ENCODE measurements at places on chromosomes 12 and 14.

DNA sequence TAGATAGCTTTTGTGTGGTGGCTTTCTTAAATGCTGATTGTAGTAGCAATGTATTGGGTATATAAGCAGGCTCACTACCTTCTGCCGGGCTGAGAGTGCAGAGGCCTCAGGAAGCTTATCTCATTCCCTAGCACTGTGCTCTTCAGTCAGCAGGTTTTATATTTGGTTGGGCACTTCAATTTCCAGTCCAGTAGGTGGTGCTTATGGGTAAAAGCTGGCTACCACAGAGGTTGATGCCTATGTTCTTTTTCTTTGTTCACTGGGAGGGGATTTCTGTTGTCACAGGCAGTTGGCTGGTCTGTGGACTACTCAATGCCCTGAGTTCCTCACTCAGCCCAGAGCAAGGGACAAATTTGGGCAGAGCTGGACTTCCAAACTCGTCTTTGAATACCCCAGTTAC is 43.0 kb upstream of the GLIPR1 start:
- DNase-seq = no peak

DNA sequence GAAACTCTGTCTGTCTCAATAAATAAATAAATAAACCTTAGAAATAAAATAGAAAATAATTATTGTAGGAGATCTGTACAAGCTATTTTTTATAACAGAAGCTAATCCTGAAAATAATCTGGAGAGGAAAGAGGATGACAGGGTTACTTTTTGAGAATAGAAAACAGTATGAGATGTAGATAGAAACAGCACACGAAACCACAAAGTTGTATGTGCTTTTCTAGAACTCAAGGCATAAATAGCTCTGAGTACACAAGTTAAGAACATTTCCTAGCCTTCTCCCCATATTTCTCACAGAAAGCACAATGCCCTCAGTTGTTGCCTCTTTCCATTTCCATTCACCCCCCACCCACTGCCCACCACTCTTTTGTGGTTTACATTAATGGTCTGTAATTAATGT is 35.7 kb downstream of the SLC38A4 start:
- DNase-seq = no peak

GRCh38 chr14:61636291-61636690 is 59.0 kb upstream of the HIF1A start:
- DNase-seq = no peak

DNA sequence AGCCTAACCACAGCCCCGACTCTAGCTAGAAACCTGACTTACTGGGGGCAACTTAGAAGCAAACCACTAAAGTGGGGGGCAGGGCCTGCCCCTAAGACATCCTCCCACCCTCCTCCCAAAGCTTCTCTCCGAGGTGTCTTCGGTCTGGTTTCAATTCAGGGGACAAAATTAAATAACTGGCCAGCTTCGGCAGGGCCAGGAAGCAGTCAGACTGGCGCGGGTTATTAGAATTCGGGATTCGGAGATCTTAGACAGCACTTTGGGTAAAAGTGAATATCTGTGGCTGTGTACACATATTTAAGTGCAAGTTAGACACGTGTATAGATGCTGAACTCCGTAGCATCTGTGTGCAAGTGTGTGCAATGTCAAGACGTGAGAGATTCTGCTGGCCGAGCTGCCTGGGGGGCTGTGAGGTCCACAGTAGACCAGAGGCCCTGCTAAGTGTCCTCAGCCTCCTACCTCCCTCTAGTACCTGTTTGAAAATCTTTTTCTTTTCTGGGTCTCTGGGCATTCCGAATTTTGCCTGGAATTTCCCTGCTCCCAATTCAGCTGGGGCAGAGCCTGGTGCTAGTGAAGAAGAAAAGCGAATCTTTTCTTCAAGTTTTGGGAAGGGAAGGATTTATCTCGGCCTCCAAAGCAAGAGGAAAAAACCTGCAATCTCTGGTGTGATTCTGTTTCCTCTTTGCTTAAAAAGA is 4.0 kb upstream of the HOXC10 start:
- DNase-seq = no peak

- DNase-seq = no peak
These were observed 3.4 kb downstream of the KLRB1 start for GRCh38 chr12:9604287-9604686.

- no peak for DNase-seq
These were observed 56.0 kb upstream of the ACSS3 start for GRCh38 chr12:81021834-81022233.

DNA sequence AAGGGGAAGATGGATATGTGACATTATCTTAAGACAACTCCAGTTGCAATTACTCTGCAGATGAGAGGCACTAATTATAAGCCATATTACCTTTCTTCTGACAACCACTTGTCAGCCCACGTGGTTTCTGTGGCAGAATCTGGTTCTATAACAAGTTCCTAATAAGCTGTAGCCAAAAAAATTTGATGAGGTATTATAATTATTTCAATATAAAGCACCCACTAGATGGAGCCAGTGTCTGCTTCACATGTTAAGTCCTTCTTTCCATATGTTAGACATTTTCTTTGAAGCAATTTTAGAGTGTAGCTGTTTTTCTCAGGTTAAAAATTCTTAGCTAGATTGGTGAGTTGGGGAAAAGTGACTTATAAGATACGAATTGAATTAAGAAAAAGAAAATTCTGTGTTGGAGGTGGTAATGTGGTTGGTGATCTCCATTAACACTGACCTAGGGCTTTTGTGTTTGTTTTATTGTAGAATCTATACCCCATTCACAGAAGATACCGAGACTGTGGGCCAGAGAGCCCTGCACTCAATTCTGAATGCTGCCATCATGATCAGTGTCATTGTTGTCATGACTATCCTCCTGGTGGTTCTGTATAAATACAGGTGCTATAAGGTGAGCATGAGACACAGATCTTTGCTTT is 36.9 kb downstream of the PSEN1 start:
- DNase-seq = peak; percentile 60

GRCh38 chr12:19008102-19008501 is 121.4 kb upstream of the PLEKHA5 start:
- DNase-seq = no peak

- no peak for DNase-seq
These were observed 54.9 kb upstream of the TMX1 start for GRCh38 chr14:51185180-51185579.

- no peak for DNase-seq
These were observed 129.7 kb upstream of the FUT8 start for GRCh38 chr14:65282896-65283253.

DNA sequence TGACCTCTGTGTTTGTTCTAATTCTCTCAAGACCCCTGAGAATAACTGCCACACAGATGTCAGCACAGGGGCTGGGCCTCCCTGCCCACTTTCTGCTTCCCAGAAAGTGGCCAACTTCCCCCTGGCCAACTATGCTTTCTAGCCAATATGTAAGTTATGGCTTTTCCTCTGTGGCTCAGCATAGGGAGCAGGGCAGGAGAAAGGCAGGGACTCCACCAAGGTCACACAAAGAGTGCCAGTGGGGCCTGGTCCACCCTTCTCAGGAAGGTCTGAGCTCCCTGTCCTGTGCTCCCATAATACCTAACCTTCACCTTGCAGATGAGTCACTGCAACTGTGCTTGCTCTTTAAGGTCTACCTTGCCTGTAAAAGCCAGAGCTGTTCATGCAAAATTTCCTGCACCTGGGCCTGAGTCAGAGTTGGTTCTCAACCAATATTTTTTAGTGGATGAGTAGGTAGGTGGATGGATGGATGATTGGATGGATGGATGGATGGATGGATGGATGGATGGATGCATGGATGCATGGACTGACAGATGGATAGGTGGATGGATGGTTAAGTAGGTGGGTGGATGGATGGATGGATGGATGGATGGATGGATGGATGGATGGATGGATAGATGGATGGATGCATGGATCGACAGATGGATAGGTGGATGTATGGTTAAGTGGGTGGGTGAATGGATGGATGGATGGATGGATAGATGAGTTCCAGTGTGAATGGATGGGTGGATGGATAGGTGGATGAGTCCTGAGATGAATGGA is 64.2 kb downstream of the DIO3 start:
- DNase-seq = no peak

DNA sequence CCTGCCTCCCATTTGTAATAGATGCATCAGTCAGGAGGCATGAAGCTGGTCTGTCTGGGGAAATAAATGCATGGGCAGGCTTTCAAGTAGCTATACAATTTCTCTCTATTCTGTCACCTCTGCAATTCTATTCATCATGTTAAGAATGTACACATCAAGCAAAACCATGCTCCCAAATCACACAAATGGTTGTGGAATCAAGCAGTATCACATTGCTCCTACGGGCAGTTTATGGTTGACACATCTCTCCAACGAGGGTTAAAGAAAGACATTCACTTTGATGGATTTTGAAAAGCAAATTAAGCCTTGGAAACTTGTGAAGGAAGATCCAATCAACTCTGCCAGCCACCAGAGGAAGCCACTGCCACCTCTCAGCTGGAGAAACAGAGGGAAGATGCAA is 1277.4 kb upstream of the TMEM132C start:
- DNase-seq = no peak

GRCh38 chr14:95774265-95775160 is 60.6 kb upstream of the TCL1A start:
- DNase-seq = no peak

DNA sequence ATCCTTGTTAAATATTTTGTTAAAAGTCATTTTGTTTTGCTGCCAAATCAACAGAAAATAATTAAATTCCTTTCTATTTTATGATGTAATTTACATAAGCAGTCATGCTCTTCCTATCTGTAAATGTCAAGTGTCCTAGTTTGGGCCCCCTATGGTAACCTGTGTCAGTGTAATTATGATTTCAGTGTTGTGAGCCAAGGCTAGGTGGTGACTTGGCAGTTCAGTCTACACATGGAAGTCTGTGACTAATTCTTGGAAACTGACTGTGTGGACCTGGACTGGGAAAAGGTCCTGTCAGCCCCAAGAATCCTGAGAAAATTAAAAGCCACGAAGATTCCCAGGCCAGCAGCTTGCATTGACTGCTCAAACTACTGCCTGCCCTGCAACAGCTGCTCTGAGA is 371.0 kb downstream of the FUT8 start:
- DNase-seq = no peak

- DNase-seq = no peak
These were observed 32.7 kb upstream of the VPS37B start for GRCh38 chr12:122928404-122929147.

DNA sequence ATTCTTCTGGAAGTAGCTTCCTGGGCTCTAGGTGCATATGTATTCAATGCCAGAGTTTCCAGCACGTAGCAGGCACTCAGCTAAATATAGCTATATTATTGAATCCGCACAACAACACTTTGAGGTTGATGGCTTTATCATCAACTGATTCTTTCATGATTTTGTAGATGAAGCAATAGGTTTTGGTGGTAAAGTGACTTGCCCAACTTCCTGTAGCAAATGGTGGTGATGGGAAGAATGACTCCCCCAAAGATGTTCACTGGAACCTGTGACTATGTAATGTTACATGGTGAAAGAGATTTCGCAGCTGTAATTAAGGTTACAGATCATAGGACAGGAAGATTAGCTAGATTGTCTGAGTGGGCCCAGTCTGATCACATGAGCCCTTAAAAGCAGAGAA is 3.2 kb downstream of the TDRD9 start:
- no peak for DNase-seq

DNA sequence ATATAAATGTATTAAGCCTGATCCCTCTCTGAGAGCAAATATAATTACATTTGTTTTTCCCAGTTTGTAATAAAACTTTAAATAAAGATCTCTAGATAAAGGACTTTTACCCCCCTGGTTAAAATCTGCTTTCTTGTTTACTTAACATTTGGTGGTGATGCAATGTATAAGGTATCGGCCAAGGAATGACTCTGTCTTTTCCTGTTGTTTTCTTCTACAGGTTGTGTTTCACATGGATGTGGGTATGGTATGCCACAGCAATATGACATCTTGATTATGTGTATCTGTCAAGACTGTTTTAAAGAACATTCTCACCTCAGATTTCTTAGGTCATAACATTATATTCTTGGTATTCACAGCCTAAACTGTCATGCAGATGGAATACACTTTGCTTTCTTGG is 210.6 kb upstream of the NOVA1 start:
- no peak for DNase-seq

GRCh38 chr12:126908765-126909142 is 1358.2 kb upstream of the TMEM132C start:
- DNase-seq = no peak

GRCh38 chr14:64746298-64747250 is 42.4 kb downstream of the PLEKHG3 start:
- DNase-seq = no peak

- DNase-seq = no peak
These were observed 87.8 kb upstream of the BTG1 start for GRCh38 chr12:92233346-92234015.

DNA sequence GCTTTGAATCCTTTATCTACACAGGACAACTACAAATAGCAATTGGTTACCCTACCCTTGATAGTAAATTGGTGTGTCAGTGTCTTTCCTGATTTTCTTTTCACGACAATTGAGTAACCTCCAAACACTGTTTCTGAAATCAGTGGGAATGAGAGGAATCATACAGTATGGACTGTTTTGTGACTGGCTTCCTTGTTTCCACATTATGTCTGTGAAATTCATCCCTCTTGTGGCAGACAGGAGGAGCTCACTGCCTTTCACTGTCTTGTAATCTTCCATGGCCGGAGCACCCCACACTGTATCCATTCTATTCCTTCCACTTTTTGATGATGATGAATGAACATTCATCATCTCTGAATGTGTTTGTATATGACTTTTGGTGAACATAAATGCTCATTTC is 164.0 kb upstream of the PZP start:
- DNase-seq = no peak

DNA sequence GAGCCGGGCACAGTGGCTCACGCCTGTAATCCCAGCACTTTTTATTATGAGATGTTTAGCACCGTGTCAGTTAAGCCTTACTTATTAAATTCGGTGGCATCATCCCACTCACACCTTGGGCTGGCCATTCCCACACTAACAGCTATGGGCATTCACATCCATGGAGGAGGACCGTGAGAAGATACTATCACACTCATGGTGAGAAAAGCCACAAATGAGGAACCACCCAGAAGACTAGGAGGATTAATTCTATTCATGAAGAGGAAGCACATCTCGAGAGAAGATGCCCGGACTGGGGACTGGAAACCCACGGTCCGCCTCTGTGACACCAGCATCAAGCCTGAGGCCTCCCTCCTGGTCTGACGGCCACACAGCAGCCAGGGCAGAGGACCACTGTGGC is 4.9 kb downstream of the CDC42BPB start:
- no peak for DNase-seq

DNA sequence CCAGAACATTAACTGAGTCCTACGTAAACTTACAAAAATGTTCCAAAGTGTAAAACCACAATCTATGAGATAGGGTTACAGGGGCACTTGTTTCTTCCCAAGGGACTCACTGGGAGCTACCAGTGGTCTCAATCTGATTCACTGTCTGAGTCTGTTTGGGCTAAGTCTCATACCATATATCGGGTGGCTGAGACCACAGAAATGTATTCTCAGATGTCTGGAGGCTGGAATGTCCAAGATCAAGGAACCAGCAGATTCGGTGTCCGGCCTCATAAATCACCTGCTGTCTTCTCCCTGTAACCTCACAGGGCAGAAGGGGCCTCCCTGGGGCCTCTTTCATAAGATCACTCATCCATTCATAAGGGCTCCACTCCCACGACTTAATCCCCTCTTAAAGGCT is 616.3 kb upstream of the TMEM132C start:
- DNase-seq = no peak
